ENCODE measurements at places on chromosomes 16 and 17. TPM values are rescaled to one million over a fixed set of nuclear protein-coding genes. Genes with fewer than 3 reads are reported as not detected.

DNA sequence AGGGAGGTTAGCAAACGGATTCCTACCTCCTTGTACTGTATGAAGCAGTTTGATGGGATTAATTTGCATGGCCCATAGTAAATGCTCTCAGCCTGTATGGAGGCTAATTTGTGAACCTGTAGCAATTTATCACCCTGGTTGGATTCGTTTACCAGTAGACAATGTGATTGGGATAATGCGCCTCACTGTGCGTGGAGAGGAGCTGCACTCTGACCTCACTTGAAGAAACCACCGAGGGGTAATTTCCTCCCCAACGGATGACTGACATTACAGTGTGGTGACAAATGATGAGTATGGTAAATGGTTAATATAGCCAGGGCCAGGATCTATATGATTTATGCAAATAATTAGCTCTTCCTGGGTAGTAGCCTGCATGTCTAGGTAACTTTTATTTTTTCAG is 479.1 kb upstream of the RBFOX1 start:
- H3K4me1 ChIP-seq = no peaks in the 10 kb centered on the region
- no peaks in the 10 kb centered on the region for H3K36me3 ChIP-seq
- H3K27ac ChIP-seq = no peak overlapping the region
- no peak overlapping the region for H3K4me3 ChIP-seq
- H3K27me3 ChIP-seq = peaks cover 22% of the 10 kb centered on the region
- DNase-seq = no peak

- no peak overlapping the region for H3K27ac ChIP-seq
- no peaks in the 10 kb centered on the region for H3K27me3 ChIP-seq
- no peak overlapping the region for H3K4me3 ChIP-seq
- no peak for DNase-seq
- H3K4me1 ChIP-seq = no peaks in the 10 kb centered on the region
- no peaks in the 10 kb centered on the region for H3K36me3 ChIP-seq
Observed at GRCh38 chr16:84461413-84462295, 42.8 kb downstream of the MEAK7 start.

GGT6 gene
- 0.18 TPM for polyA plus RNA-seq

DNA sequence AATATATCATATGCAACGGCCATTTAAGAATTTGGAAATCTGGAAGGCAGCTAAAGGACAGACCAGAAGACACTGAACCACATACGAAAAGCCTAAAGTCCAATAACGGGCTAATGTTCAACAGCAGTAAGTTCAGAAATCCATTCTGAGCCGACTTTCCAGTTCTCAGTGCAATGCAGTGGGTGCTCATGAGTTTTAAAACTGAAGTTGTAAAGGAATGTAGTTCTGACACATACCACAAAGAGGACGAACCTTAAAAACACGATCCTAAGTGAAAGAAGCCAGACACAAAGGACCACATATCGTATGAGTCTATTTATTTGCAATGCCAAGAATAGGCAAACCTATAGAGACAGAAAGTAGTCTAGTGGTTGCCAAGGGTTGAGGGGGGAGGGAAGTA is 278.3 kb upstream of the ZFHX3 start:
- H3K4me3 ChIP-seq = no peak overlapping the region
- no peaks in the 10 kb centered on the region for H3K36me3 ChIP-seq
- no peak for DNase-seq
- no peak overlapping the region for H3K27ac ChIP-seq
- H3K27me3 ChIP-seq = no peaks in the 10 kb centered on the region
- H3K4me1 ChIP-seq = no peaks in the 10 kb centered on the region

- no peak overlapping the region for H3K27ac ChIP-seq
Observed at GRCh38 chr17:40014375-40014980, 762 bp upstream of the CSF3 start.

- no peak overlapping the region for H3K27ac ChIP-seq
- no peaks in the 10 kb centered on the region for H3K36me3 ChIP-seq
- no peaks in the 10 kb centered on the region for H3K27me3 ChIP-seq
- DNase-seq = no peak
Observed at GRCh38 chr17:51692917-51693316, 432.6 kb downstream of the UTP18 start.

DNA sequence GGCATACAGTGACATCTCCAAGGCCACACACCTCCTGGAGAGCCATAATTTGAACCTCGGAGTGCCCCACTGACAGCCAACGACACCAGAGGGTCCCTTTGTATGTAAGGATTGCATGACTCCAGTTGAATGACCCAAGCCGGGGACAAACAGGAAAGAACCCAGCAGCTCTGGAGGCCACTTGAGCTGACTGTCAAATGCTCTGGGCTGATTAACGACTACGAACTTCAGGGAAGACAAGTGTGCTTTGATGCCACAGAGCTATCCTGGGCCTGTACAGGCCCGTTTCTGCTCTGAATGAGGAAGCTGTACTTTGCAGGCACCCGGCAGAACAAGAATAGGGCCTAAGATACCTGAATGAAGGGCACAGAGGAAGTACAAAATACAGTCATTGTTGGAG is 404.6 kb downstream of the SLC39A11 start:
- H3K4me3 ChIP-seq = no peak overlapping the region
- H3K27me3 ChIP-seq = no peaks in the 10 kb centered on the region
- no peak for DNase-seq
- H3K36me3 ChIP-seq = no peaks in the 10 kb centered on the region
- no peak overlapping the region for H3K27ac ChIP-seq

DNA sequence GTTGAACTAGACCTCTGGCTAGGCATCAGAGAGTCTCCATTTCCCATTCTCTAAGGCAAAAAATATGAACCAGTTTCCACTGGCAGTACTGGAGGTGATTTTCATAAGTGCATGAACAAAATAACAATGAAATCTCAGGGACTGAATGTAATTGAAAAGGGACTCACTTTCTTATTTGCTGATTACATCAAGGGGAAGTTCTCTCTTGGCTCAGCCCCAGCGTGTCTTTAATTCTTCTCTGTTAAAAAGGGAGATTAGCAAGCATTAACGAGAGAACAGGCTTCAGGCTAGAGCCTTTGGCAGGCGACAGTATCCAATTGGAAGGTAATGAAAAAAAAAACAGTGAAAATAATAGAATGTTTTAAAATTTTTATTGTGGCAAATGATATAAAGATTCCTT is 34.0 kb upstream of the ADAMTS18 start:
- H3K27me3 ChIP-seq = no peaks in the 10 kb centered on the region
- no peak for DNase-seq
- H3K36me3 ChIP-seq = no peaks in the 10 kb centered on the region
- no peak overlapping the region for H3K27ac ChIP-seq
- no peaks in the 10 kb centered on the region for H3K4me1 ChIP-seq
- H3K4me3 ChIP-seq = no peak overlapping the region
